ENCODE measurements at places on chromosomes 11 and 22.

GRCh38 chr22:41681616-41682015 lies 7.1 kb downstream of the SNU13 start:
- peak; percentile 10 for DNase-seq

DNA sequence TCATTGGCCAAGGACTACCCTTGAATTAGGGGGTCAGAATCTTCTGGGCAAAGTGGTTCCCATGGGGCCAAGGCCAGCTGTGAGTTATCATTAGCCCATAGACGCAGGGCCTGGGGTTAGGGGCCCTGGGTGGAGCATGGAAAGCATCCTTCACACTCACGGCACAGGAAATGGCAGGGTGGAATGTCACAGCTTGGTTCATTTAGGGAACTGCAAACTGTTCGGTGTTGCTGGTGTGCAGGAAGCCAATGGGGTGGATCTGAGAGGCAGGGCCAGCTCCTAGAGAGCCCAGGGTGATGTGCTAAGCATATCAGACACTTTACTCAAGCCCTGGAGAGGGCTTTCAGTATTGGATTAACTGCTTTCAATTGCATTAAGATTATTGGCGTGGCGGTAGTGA lies 42.9 kb downstream of the TECTA start:
- no peak for DNase-seq

- no peak for DNase-seq
These were observed 2.3 kb upstream of the MALAT1 start for GRCh38 chr11:65496304-65497140.

DNA sequence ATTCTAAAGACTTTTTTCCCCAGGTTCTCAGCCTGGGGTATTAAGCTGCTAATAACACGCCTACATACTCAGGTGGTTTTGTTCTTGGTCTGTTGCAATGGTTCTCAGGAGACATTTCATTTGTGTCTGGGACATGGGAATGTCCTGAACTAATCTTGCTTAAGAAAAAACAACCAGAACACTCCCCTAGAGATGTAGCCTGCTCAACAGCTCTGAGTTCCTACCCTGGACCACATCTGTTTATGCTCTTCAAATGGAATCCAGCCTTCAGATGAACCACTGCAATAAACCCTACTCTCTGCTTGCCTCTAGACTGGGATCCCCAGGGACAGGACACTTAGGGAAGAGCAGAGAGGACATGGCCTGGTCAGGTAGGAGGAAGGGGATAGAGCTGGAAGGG lies 29.9 kb downstream of the RELT start:
- DNase-seq: no peak

- no peak for DNase-seq
These were observed 13.0 kb upstream of the FCHSD2 start for GRCh38 chr11:73155102-73155501.

GRCh38 chr11:1499261-1499890 lies 12.8 kb upstream of the MOB2 start:
- no peak for DNase-seq

- no peak for DNase-seq
These were observed 63.7 kb downstream of the LIF start for GRCh38 chr22:30182815-30183214.

DNA sequence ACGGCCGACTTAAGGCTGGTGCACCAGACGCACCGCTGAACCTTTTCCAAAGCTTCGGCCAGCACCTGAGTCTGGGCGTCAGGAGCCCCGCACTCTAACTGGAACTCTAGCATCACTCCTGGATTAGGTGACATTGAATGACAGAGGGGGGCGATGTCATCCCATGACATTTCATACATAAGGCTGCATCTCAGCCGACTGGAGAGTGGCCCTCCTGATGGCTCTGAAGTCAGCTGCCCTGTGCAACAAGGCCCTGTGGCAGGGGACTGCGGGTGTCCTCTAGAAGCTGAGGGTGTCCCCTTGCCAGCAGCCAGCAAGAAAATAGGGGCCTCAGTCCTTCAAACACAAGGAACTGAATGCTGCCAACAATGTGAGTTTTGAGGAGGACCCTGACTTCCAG lies 10.1 kb upstream of the FADS3 start:
- DNase-seq: no peak

GRCh38 chr11:13465909-13466371 lies 2.9 kb upstream of the BTBD10 start:
- DNase-seq: peak; percentile 3

DNA sequence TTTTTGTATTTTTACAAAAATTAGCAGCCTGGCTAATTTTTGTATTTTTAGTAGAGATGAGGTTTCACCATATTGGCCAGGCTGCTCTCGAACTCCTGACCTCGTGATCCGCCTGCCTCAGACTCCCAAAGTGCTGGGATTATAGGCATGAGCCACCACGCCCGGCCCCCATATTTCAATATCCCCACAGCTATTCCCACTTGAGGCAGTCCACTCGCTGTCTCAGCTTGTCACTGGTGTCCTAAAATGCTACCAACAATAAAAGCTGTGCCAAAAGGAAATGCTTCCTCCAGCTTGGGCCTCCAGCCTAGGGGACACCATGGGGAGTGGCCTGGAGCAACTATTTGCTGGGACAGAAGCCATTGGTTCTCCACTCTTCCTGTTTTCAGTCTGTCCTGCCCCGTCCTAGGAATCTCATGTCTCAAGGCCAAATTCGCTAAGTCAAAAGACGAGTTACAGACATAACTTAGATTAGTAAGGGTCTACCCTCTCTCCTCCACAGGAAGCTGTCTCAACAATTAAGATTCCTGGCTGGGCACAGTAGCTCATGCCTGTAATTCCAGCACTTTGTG lies 7.3 kb upstream of the SPINDOC start:
- DNase-seq: no peak

GRCh38 chr22:20406686-20407408 lies 12.9 kb downstream of the ZNF74 start:
- no peak for DNase-seq

DNA sequence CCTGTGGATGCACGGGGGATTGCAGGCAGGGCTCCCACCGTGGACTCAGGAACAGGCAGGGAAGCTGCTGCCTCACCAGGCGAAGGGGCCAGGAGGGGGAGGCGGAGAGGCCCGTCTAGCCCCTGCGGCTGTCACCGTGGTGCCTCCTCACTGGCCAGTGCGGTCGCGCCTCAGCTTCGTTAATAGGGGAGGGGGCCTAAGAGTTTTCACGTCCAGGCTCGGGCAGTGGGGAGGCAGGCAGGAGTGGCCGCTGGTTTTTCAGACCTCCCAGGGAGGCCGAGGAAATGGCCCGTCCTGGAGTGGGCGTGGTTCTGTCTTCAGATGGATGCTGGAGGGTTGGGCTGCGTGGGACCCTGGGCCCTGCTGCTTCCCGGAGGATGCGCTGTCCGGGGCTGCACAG lies 91.1 kb upstream of the B3GAT1 start:
- no peak for DNase-seq

- DNase-seq: no peak
These were observed 25.0 kb upstream of the IGSF22 start for GRCh38 chr11:18750944-18751343.

GRCh38 chr22:44787832-44788231 lies 35.5 kb downstream of the ARHGAP8 start:
- no peak for DNase-seq

GRCh38 chr11:67345247-67345919 lies 8.0 kb downstream of the POLD4 start:
- DNase-seq: no peak

DNA sequence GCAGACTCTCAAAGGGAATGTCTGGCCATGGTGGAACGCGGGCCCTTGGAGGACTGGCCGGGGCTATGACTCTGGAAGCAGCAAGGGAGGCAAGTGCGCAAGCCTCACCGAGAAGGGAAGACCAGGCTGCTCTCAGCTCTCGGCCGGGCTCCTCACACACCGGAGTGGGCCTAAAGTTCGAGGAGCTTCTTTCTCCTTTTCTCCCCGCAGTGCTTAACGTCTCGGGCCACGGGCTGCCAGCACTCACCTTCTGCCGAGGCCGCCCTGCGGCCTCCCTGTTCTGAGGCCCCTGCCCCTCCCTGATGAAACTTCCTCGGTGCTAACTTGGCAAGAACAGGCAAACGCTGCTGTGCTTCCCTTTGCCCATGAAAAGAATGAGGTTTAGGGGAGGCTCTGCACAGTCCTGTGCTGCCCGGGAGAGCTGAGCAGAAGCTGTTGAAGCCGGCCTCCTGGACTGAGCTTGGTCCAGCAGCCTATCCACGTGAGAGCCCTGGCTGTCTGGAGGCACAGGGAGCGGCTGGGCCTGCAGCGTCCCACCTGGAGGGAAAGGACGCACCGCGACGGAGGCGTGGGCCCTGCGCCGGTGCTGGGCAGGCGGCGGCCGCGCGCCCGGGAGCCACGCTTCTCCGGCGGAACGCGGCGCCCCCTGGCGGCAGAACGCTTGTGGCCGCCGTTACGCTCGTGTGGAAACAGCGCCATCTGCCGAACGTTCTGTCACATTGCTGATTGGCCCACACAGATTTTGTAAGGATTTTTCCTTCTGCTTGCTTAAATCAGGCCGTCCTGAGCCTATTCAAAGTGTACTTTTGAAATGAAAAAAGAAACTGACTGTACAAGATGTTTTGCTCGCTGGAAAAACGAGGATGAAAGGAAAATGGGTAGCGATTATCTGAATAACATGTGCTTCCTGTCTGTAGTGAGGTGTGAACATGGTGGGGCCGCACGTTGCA lies 65.0 kb upstream of the TMEM45B start:
- DNase-seq: peak; percentile 61

DNA sequence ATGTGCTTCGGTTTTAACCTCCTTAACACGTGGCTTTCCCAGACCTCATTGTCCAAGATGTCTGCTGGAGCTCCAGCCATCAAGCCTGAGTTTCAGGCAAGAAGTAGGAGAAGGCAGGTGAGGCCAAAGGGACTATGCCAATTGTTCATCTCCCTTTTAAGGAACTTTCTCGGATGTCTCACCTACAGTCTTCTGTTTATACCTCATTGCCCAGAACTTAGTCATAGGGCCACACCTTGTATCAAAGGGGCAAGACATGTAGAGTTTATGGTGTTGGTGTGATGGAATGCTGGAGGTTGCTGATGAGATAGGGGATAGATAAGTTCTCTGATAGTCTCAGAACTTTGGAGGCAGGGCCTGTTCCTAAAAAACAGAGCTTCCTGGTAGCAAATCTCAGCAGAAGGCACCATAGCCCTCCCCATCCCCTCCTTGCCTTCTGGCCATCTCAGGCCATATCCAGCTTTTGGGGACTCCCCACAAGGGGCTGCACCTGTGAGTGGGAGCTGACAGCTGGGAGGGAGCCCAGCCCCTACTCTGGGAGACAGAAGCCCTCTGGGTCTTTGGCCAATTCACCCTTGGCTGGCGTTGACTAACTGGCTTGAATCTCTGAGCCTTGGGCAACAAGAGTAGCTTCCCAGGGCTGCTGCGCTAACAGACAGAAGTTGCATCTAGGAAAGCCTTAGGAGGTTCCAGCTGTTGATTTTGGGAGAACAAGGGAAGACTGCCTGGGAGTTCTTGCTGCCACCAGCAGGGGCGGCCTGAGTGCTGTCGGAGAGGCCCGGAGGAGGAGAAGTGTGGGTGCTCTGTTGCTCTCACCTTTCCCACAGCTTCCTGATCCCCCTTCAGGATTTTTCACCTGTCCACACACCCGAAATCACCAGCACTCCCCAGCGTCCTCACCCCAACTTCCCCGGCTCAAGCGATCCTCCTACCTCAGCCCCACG lies 149.8 kb upstream of the THY1 start:
- DNase-seq: no peak

DNA sequence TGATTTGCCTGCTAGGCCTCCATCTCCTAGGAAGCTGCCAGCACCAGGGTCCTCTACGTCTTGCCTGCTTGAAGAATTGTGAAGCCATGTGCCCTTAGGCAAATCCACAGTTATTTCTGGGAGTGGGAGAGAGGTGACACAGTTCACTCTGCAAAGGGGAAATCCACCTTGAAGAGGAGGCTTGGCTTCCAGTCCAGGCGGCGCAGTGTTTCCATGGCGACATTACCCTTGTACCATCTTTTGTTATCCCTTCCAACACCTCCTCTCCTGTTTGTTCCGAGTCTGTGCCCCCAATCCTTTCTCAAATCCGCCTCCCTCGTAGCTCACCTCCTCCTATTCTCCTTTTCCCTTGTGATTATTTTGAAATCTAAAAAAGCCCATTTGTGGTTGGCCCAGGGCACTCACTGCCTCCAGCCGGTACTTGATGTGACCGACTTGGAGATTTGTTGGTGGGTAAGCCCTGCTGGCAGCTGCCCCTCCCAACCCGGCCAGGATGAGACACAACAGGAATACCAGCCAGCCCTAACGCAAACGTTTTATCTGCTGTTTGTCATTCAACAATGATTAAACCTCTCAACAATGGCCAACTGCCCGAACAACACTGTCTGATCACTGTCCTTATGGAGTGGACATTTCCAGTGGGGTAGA lies 18.4 kb downstream of the SYT13 start:
- no peak for DNase-seq

DNA sequence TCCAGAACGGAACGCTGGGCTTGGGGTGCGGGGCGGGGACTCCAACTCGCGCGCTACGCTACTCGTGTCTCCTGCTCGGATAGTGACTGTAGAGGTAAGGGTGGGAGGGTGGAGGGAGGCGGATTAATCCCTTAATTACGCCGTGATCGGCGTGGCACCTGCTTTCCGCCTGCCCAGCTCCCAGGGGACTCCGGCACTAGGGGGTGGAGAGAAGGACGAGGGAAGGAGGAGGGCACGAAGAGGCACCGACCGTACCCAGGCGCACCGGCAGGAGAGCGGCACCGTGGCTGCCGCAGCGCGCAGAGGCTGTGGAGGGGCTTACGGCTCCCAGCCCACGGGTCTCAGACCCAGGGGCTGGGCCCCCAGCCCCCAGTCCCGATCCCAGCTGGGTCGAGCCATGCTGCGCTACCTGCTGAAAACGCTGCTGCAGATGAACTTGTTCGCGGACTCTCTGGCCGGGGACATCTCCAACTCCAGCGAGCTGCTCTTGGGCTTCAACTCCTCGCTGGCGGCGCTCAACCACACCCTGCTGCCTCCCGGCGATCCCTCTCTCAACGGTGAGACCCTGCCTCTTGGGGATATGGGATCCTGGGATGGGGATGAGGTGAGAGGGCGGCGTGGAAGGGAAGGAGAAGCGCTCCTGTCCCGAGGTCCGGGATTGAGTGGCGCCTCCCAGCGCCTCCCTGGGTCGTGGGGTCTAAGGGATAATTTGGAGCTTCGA lies at the start of gene ROBO3:
Gene ROBO3 (plus strand): TSS at position 252 of the 721 bp plus-strand sequence. CDS start 146 bp downstream, at position 398.
- no peak for DNase-seq

GRCh38 chr22:16917144-16918003 lies 90.6 kb downstream of the GAB4 start:
- DNase-seq: peak; percentile 67

DNA sequence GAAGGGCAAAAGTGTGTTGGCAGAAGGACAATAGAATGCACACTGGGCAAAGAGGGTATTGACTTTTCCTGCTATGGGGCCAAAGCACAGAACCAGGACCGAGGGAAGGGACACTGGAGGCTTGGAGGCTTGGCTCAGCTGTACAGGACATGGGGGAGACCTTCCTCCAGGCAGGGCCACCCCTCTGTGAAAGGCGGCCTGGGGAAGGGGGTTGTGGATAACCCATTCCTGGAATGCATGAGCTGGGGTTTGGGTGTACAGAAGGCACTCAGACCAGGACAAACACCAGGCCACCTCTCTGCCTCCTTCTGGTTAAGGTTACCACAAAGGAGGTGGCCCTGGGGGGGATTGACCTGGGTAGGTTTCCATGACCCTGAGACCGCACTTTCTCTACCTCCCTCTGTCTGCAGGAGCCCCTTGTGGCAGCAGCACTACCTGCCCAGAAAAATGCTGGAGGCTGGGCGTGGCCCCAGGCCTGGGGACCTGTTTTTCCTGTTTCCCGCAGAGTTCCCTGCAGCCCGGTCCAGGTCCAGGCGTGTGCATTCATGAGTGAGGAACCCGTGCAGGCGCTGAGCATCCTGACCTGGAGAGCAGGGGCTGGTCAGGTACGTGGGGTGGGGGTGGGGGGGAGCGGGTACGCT lies 9.6 kb downstream of the P2RY2 start:
- no peak for DNase-seq

- DNase-seq: no peak
These were observed 5.5 kb downstream of the KMT2A start for GRCh38 chr11:118441770-118442275.

GRCh38 chr22:37996515-37997246 lies 12.3 kb upstream of the SOX10 start:
- peak; percentile 6 for DNase-seq
